ENCODE measurements at places on chromosomes 1 and 21.

DNA sequence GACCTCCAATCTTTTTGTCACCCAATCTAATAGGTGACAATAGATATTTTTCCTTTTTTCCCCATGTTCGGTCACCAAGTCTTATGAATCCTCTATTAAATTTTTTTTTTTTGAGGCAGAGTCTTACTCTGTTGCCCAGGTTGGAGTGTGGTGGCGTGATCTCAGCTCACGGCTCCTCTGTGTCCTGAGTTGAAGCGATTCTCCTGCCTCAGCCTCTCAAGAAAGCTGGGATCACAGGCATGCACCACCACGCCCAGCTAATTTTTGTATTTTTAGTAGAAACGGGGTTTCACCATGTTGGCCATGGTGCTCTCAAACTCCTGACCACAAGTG is 42.5 kb upstream of the MTF1 start:
- DNase-seq, result no peak

DNA sequence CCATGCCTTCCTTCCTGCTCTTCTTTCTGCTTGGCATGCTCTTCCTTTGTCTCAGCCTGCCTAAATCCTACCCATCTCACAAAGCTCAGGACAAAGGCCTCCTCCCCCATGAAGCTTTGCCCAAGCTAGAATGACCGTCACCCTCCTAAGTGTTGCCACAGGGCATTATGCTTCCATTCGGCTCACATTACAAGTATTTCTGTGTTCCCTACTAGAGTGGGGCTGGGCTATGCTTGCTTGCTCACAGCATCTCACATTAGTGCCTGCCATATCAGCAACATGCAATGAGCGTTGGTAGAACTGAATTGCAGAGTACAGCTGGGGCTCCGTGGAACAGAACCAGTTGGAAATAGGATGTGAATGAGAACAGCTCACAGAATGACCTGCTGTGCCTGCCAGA is 82.8 kb downstream of the CD58 start:
- DNase-seq, result no peak

GRCh38 chr1:56187405-56187804 is 392.0 kb downstream of the PLPP3 start:
- no peak for DNase-seq

GRCh38 chr1:2882966-2883696 is 81.6 kb upstream of the TTC34 start:
- no peak for DNase-seq

DNA sequence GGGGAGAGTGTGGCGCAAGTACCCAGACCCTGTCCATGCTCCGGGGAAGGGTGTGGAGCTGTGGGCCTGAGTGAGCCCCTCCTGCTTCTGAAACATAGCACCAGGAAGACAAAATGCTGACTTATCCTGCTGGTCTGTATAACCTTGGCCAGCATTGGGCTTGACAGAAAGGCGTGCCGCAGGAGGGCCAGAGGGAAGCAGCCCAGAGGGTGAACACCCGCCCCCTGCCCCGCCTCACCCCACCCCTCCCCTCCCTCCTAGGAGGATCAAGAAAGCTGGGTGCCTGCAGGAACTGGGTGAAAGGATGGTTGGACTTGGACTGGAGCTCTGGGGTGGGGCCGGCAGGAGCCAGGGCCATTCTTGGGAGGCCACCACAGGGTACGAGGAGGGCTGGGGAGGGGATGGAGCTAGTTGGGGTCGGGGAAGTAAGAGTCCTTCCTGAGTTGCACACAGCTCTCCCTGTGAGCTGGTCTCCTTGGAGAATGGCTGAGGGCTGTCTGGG is 27.1 kb downstream of the PTPRF start:
- peak; percentile 25 for DNase-seq

- peak; percentile 84 for DNase-seq
Observed at GRCh38 chr1:207797229-207797973, 45.5 kb downstream of the CD46 start.

DNA sequence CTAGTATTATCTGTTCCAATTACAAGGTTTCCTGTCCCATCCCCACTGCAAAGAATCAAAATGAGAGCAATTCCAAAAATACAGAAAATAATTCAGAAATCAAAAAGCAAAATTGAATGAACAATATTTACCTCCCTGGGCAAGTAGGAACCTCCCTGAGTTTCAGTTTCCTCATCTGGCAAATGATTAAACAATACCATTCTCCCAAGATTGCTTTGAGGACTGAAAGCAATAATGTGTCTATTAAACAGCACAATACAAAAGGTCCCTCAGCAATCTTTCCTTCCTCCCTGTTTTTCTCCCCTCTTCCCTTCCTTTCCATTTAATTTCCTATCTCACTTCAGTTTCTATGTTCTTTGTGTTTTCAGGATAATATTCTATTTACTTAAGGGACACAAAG is 171.0 kb downstream of the ZC3H11B start:
- DNase-seq, result no peak

- DNase-seq, result no peak
Observed at GRCh38 chr21:42039470-42039901, 29.3 kb upstream of the ZBTB21 start.

GRCh38 chr1:28887419-28887834 is 26.9 kb upstream of the EPB41 start:
- DNase-seq, result no peak

DNA sequence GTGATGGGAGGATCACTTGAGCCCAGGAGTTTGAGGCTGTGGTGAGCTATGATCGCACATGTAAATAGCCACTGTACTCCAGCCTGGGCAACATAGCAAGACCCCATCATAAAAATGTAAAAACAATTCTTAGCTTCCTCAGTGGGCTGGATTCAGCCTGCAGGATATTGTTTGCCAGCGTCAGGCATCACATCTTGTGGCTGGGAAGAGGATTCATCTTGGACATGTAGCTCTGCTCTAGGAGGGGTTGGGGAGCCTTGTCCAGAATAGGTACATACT is 19.3 kb upstream of the ST3GAL3 start:
- DNase-seq, result no peak

DNA sequence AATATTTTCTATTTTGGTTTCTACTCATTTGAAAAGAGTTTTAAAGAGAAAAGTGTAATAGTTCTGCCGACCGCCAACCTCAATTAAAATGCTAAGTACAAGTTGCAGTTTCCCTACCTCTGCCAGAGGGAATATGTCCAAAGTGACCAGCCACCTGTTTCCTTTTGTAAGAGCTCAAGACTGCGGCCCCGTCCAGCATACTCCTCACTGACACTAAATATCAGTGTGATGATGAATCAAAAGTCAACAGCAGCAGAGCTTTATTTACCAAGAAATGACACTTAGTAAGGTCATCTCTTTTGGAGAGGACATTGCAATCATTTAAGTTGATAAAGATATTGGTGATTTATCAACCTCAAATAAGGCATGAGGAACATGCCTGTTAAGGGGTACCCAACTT is 57.4 kb upstream of the NRIP1 start:
- DNase-seq, result no peak

DNA sequence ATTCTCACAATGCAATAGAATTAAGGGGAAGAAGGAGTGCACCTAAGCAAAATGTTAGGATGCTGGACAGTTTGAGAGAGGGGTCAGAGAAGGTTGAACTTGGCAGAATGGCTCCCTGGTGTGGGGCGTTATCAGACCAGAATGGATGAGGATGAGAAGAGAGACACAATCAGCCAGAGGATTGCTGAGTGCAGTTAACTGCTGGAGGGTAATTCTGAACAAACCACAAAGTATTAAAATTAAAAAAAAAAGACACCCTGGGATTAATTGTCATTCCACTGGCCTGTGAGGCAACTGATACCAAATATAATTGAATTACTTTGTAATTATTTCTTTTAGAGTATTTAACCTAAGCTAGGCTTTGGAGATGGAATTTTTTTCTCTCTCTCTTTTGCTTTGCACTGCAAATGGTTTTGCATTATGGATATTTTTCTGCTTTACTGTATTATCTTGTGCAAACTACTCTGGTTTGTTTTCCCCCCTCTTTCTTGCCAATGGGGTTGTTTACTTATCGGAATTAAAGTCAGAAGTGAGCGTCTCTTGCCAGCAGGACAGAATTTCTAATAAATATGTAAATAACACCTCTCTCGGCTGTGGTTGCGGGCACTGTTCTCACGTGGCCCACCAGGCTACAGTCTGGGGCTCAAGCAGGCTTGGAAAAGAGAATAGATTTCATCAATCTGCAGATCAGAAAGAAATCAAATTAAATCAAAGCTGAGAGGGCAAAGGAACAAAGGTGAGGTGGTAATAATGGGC is 572.9 kb upstream of the CAMK1G start:
- no peak for DNase-seq

- peak; percentile 47 for DNase-seq
Observed at GRCh38 chr1:202274611-202275010, 67.1 kb downstream of the UBE2T start.

- DNase-seq, result peak; percentile 30
Observed at GRCh38 chr1:88001460-88001859, 672.8 kb downstream of the LMO4 start.

- DNase-seq, result no peak
Observed at GRCh38 chr1:23611601-23612327, 52.5 kb upstream of the ID3 start.

DNA sequence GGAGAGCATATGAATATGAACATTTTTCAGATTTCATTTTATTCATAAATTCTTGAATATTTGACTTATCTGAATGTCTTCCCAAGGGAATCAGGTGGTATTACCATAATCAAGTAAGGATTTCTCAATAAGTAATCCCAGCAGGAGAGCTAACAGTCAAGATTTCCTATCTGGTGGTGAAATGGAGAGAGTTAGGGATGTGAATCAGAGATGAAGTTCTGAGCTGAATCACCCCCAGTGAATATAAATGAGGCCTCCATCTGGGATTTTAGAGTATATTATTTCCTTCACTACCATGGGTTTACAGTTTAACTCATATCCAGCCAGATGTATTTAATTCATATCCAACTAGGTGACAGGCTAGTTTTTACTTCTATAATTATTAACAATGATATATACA is 61.5 kb upstream of the RGS2 start:
- peak; percentile 43 for DNase-seq

- no peak for DNase-seq
Observed at GRCh38 chr21:17616831-17617230, 4.1 kb upstream of the BTG3 start.

DNA sequence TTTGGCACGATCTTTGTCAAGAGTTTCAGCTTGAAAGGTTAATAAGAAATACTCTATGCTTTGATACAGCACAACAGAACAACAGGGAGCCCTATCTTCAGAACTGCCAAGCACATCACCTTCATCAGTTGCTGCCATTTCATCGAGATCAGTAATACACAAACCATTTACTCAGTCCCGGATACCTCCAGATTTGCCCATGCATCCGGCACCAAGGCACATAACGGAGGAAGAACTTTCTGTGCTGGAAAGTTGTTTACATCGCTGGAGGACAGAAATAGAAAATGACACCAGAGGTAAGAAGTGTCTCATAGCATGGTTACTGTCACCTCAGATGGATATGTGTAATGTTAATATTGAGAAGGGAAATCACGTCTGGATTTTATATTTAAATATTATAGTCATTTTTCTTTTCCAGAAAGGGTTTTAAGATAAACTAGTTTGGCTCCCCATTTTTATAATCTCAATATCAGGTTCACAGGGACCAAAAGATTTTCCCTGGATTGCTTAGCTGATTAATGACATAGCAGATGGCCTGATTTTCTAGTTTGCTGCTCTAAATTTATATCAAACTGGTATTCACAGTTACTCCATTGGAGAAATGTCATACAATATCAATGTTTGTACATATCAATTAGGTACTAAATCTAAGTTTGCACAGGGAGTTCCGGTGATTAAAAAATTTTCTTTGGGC is 97.3 kb downstream of the USP25 start:
- DNase-seq, result no peak

DNA sequence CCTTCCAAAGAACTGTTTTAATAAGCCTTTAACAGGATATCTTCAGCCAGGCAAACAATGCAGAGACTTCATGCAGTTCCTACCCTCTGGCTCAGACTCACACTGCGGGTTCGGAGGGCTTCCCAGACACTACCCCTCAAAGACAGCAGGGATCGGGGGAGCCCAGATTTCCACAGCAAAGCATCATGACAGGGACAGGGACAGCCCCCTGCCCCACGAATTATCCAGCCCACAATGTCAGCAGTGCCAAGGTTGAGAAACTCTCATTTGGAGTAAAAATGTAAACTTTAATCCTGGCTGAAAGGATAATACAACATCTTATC is 20.1 kb downstream of the NPHP4 start:
- no peak for DNase-seq

- DNase-seq, result no peak
Observed at GRCh38 chr1:18707696-18708257, 77.1 kb downstream of the PAX7 start.

DNA sequence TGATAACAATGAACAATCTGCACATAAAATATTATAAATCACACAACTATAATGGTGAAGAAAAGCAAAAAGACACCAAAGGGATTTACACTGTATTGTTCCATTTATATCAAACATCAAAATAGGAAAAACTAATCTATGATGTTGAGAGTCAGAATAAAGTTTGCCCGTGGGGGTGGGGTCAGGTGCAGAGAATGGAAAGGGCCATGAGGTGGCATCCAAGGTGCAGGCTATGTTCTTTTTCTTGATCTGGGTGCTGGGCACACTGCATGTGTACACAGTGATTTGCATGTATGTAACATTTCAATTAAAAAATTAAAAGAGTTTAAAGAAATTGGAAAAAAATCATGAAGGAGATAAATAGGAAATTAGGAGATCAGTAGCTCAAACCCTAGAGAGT is 127.3 kb downstream of the DSCAM start:
- no peak for DNase-seq

DNA sequence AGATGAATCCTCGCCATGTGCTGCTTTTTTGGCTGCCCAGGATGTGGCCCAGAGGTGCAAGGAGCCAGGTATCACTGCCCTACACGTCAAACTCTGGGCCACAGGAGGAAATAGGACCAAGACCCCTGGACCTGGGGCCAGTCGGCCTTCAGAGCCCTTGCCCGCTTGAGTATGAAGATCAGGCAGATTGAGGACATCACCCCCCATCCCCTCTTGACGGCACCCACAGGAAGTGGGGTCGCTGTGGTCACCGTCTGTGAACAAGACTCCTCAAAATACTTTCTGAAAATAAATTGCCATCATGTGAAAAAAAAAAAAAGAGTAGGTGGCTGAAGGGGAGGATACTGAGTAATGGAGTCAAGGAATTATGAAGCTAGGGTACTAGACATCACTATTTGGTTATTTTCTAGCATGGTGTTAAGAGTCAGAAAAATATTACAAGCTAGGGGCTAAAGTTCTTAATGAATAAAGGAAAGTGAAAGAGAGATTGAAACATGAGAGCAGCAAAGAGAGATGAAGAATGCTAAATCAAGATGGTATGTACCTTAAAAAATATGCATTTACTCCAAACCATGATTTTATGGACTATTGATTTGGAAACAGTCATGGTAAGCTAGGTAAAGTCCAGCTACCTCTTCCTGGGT is 84.9 kb downstream of the CLEC20A start:
- DNase-seq, result no peak

GRCh38 chr21:40847951-40848350 is 993 bp upstream of the DSCAM start:
- DNase-seq, result no peak

GRCh38 chr1:209613400-209614150 is 30.1 kb downstream of the CAMK1G start:
- DNase-seq, result no peak

- DNase-seq, result peak; percentile 92
Observed at GRCh38 chr1:218209351-218209861, 75.7 kb upstream of the RRP15 start.

GRCh38 chr1:201882665-201883132 is 6.0 kb upstream of the SHISA4 start:
- DNase-seq, result peak; percentile 88

Measured in fibroblast of skin of scalp (primary cell).